ENCODE measurements at places on chromosomes 12 and 14.

GRCh38 chr12:93713800-93714199 lies 36.6 kb downstream of the CRADD start:
- DNase-seq, result no peak

DNA sequence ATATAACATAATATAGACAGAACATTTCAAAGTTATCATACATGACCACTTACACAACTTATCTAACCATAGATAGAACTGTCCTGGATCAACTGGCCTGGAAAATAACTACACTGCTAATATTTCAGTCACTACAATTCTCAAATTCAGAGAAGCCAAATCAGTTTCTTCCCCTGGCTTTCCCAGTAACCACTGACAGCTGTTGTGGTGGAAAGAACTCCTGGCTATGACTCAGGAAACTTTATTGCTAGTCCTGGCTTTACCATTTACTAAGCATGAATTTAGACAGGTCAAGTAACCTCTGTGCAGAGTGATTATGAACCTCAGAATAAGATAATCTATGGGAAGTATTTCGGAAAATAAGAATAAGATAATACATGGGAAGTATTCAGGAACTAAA lies 244.9 kb upstream of the DIO2 start:
- DNase-seq, result no peak

DNA sequence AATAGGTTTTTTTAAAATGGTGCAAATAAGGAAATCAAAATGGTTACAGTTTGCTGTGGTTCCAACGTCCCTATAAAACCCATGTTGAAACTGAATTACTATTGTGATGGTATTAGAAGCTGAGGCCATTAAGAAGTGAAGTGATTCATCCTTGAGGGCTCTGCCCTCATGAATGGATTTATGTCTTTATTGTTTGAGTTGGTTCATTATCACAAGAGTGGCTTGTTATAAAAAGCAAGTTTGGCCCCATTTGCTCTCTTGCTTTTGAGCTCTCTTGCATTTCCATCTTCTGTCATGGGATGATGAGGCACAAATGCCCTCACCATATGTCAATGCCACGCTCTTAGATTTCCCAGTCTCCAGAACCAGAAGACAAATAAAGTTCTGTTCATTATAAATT lies 62.3 kb downstream of the PRKD1 start:
- DNase-seq, result no peak

GRCh38 chr14:92988786-92989755 lies 66.1 kb downstream of the CHGA start:
- no peak for DNase-seq

GRCh38 chr12:23950210-23950774 lies 822 bp upstream of the SOX5 start:
- no peak for DNase-seq

DNA sequence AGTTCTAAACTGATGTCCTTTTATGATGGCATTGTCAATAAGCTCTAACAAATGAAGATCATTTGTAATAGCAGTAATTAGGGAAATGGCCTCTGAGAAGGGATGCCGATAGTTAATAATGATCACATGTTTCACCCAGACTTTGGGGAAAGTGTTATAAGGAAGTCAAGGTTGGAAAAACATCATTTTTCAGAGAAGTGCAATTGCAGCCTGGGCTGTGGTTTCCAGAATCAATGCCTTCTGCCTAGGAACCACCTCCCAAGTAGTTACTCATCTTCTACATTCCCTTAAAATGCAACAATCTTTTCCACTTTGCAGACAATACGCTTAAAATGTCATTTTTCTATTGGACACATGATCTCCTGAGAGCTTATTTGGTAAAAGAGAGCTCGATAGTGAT lies 879 bp downstream of the EDDM3A start:
- DNase-seq, result no peak

- DNase-seq, result no peak
Measured at GRCh38 chr12:124736115-124737039, 127.3 kb downstream of the SCARB1 start.

DNA sequence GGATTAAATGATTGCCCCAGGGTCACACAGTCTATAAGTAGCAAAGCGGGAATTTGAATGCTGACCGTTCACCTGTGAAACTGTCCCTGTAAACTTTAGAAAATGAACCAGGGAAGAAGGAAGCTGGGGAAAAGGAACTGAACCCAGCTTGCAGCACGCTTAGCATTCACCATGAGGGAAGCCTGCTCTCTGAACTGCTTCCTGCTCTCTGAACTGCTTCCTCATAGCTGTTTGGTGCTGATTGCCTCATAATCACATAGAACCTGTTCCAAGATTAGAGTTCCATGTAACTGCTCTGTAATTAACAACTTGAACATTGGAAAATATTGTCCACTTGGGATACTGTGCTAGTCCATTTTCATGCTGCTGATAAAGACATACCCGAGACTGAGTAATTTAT lies 1504.8 kb upstream of the TMEM132C start:
- DNase-seq, result no peak

DNA sequence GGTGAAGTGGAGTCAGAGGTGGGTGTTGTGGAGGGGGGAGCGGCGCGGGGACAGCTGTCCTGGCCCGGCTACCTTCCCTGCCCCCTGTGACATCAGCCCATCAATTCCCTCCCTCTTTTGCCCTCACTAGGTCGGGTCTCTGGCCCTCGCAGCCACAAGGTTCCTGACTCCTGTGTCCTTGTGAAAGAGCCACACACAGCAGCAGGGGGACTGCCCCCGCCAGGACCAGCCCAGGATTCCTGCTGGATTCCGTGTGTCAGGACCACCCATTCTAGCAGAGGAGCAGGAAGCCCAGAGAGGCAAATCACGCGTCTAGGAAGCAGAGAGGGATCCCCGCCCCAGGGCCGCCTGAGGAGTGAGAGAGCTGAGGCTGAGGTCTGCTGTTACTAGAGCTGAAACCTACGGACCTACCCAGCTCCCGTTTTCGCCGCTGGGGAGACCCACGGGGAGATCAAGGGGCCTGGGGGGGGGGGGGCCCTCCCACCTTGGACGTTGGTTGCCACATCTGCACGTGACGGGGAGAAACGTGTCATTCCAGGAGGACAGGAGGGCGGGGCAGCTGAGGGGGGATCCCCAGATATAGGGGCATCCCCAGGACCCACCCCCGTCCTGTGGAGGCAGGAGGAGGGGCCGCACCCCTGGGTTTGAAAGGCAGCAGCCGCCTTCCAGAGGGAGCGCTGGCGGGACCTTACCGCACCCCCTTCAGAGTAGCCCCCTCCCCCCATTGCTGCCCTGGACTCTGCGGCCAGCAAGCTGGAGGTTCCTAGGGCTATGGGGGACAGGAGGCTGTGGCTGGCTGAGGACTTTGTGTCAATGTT lies 12.5 kb upstream of the INF2 start:
- DNase-seq, result no peak

- DNase-seq, result no peak
Measured at GRCh38 chr12:93772003-93772700, 95.0 kb downstream of the CRADD start.

- DNase-seq, result no peak
Measured at GRCh38 chr12:89712706-89713105, 4.1 kb upstream of the ATP2B1 start.

DNA sequence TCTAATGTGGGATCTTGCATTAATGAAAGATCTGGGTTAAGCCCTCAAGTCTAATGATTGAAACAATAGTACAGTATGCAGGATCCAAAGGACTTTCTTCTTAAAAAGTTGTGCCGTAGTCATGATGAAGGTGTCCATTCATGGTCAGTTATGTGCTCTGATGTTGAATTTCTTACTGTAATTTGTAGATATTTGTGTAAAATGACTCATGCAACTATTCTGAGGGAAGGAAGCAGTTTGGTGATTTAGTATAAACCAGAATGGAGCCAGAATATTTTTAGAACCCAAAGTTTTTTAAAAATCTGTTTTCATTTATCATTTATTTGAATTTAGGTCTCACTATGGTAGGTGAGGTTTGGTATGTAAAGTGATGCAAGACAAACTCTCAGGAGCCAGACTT lies 151.2 kb downstream of the AKAP6 start:
- DNase-seq, result no peak

- no peak for DNase-seq
Measured at GRCh38 chr12:101806265-101806664, 24.5 kb downstream of the GNPTAB start.

Measured in urinary bladder (tissue), 4 donors.